ENCODE measurements at places on chromosomes 2 and 18. TPM values are rescaled to one million over a fixed set of nuclear protein-coding genes. Genes with fewer than 3 reads are reported as not detected.
A peak's percentile ranks its signal among the peaks of the same experiment; 100 is the strongest.

HOXD12 gene
- total RNA-seq = not detected

- H3K27ac ChIP-seq = peak overlapping the region; percentile 20
- no peaks in the 10 kb centered on the region for H3K36me3 ChIP-seq
- no peaks in the 10 kb centered on the region for H3K27me3 ChIP-seq
- H3K4me3 ChIP-seq = no peak overlapping the region
- peaks cover 11% of the 10 kb centered on the region for H3K4me1 ChIP-seq
Measured at GRCh38 chr2:196399722-196400691, 228.6 kb upstream of the STK17B start.

DNA sequence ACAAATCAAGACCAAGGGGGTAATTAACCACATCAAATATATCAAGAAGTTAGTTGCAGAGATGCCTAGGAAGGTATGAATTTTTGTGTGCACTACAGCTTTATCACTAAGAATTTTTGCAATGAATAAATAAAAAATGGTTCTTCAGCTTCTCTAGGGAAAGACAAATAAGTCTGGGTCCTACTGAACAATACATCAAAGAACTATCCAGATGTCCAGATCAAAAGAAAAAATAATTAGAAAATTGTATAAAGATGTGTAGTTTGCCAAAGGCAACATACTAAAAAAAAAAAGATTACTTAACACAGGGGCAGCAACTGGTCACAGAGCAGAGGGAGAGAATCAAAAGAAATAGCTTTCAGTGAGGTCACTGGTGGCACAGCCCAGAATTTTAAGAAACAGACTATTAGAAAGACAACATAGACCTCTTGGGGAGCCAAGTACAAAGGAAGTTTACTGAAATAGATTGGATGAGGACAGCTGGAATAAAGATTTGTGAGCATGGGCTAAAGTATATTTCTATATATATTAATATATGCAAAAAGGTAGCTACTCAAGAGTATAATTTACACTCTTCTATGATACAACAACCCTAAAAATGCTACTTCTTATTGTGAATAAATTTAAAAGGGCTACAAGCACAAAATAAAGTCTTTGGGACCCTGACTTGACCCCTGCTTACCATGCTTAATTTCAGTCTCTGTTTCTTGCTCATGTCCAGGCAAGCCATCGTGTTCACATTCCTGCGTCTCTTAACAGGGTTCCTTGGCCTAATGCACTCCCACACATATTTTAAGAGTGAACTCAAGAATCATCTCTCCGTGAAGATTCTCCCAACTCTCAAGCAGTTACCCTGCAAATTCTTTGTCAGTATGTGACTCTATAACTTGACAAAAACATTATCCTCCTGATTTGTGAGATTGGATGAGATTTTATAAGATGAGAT is 99.0 kb upstream of the GRB14 start:
- H3K27me3 ChIP-seq = no peaks in the 10 kb centered on the region
- no peak overlapping the region for H3K4me3 ChIP-seq
- H3K4me1 ChIP-seq = no peaks in the 10 kb centered on the region
- no peak overlapping the region for H3K27ac ChIP-seq
- no peaks in the 10 kb centered on the region for H3K36me3 ChIP-seq
- DNase-seq = no peak

GALNT3 gene
- total RNA-seq = 1.3 TPM

IL37 gene
- not detected for total RNA-seq

DNA sequence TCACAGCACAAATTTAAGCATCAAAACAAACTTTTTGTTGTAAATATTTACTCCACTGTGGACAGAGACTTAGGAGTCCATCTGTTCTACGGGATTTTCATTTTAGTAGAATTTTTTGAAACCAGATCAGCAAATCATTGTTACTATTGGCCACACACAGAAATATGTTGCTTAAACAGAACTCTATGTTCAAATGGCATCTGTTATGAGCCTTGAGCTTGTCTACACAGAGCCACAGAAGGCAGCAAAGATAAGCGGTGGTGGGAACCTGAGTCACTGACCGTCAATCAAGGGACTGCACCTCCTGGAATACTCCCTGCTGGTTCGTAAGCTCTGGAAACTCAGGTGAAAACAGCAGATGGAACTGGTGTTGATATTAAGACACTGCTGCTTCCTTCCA is 156.8 kb downstream of the TMEM200C start:
- DNase-seq = no peak
- H3K4me1 ChIP-seq = peaks cover 2% of the 10 kb centered on the region
- H3K36me3 ChIP-seq = no peaks in the 10 kb centered on the region
- no peak overlapping the region for H3K4me3 ChIP-seq

NAT8 gene
- total RNA-seq = not detected

GULP1 gene
- total RNA-seq = 17.7 TPM

FEZ2 gene
- 47.3 TPM for total RNA-seq

DNA sequence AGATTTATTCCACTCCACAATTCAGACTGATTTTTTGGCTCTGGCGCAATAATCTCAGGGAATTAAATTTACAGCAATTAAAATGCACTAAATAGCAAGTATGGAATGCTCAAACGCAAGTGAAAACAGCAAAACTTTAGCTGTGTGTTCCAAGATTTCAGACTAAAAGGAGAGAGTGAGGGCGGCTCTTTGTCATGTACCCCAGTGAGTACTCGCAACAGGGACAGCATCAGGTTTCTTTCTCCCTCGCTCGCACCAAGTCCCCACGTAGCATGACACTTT is 1.1 kb downstream of the ROCK2 start:
- peaks cover 9% of the 10 kb centered on the region for H3K4me1 ChIP-seq
- no peaks in the 10 kb centered on the region for H3K36me3 ChIP-seq
- H3K4me3 ChIP-seq = peak overlapping the region; percentile 98

DNA sequence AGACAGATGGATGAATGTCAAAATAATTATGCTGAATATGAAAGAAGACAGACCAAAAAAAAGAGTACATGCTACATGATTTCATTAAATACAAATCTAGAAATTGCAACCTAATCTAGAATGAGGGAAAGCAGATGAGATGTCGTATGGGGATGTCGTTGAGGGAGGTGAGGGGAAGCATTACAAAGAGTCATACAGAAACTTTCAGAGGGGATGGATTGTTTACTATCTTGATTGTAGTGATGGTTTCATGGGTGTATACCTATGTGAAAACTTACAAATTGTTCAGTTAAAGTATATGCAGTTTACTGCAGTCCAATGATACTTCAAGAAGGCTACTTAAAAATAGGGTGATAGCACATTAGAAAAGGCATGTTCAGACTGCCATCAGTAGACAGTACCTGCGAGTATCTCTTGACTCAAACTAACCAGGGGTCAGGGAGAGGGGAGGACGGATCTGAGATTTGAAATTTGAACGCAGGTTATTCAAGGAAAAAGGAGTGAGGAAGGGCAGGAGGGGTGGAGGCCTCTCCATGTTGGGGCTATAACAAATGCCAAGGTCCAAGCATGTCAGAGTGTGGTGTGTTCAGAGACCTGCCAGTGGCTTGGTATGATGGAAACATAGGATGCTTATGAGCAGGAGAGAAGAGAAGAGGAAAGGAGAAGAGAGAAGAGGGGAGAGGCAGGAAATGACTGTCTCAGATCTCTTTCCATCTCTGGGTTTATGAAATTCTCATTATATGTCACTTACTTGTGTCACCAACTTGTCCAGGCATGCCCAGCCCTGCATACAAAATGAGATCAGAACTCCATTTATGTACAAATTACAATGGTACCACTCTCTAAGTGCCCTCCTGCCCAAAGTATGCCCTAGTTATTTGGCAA is 257.3 kb upstream of the CXCR4 start:
- peaks cover 18% of the 10 kb centered on the region for H3K4me1 ChIP-seq
- no peak for DNase-seq
- no peak overlapping the region for H3K4me3 ChIP-seq
- peaks cover 5% of the 10 kb centered on the region for H3K27me3 ChIP-seq
- H3K36me3 ChIP-seq = no peaks in the 10 kb centered on the region

LBX2 gene
- total RNA-seq = 0.96 TPM

TPO gene
- not detected for total RNA-seq

DNA sequence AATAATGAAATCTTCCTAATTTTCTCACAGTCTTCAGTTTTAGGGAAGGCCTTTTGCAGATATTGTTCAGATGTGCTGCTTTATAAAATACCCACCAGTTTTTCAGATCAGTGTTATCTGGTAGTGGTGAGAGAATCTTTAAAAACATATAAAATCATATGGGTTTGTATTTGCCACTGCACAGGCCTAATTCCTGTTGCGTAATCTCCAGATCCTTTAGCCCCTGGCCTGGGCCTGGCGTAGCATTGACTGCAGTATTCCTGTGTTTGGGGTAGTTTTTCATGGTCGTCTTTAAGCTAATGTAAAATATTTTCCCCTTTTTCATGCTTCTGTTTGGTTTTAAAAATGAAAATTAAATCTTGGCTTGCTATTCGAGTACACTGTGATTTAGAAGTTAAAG is 43.2 kb downstream of the TSHZ1 start:
- no peak overlapping the region for H3K4me3 ChIP-seq
- H3K27ac ChIP-seq = no peak overlapping the region
- H3K27me3 ChIP-seq = peaks cover 2% of the 10 kb centered on the region
- no peak for DNase-seq

DNPEP gene
- total RNA-seq = 19.8 TPM

PPP1R1C gene
- total RNA-seq = 13.8 TPM

DNA sequence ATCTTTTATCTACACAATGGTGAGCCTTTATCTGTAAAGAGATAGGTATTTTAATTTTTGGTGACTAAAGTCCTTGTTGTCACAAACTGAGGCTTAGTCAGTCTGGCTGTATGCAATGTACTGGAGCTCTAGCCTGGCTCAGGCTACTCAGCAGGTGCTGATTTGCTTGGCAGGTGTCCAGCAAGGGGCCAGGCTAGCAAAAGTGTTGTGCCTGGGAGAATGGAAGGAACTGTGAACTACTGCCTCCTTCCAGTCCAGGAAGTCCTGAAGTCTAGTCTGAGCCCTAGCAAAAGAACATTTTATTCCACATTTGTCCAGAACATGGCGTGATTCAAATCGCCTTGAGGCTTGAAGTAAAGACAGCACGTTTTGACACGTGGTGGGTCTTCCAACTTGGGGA is 260.5 kb downstream of the CCDC85A start:
- no peak overlapping the region for H3K27ac ChIP-seq
- no peak for DNase-seq
- no peak overlapping the region for H3K4me3 ChIP-seq
- peaks cover 5% of the 10 kb centered on the region for H3K4me1 ChIP-seq

GRCh38 chr2:26399771-26400376 is 1.8 kb upstream of the DRC1 start:
- H3K4me3 ChIP-seq = no peak overlapping the region
- no peaks in the 10 kb centered on the region for H3K36me3 ChIP-seq
- no peak overlapping the region for H3K27ac ChIP-seq
- peaks cover 19% of the 10 kb centered on the region for H3K4me1 ChIP-seq

ITGB1BP1 gene
- total RNA-seq = 62.7 TPM

CRYGD gene
- 0.76 TPM for total RNA-seq

SCN7A gene
- total RNA-seq = 0.32 TPM

GALNT13 gene
- 5.5 TPM for total RNA-seq

DNA sequence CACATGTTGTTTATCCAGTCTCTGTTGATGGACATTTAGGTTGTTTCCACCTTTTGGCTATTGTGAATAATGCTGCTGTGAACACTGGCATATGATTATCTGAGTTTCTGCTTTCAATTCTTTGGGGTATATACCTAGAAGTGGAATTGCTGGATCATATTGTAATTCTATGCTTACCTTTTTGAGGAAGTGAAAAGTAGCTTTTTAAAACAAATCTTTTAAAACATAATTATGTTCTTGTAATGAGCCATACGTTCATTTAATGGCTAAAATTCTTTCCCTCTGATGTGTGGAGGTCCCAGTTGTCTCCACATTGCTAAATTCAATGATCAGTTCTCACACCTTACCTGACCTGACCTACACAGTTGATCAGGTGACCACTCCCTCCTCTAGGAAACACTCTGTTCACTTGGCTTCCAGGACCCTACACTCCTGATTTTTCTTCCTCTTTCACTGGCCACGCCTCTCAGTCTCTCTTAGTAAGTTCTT is 27.8 kb upstream of the SERTAD2 start:
- peaks cover 13% of the 10 kb centered on the region for H3K4me1 ChIP-seq
- H3K27ac ChIP-seq = no peak overlapping the region
- H3K36me3 ChIP-seq = no peaks in the 10 kb centered on the region
- H3K4me3 ChIP-seq = no peak overlapping the region

- peaks cover 19% of the 10 kb centered on the region for H3K27me3 ChIP-seq
- no peak overlapping the region for H3K4me3 ChIP-seq
- H3K27ac ChIP-seq = peak overlapping the region; percentile 98
- H3K36me3 ChIP-seq = no peaks in the 10 kb centered on the region
- peaks cover 30% of the 10 kb centered on the region for H3K4me1 ChIP-seq
- DNase-seq = peak; percentile 68
Measured at GRCh38 chr2:231673348-231673770, 35.0 kb upstream of the PTMA start.

CNRIP1 gene
- total RNA-seq = 28.0 TPM

DNA sequence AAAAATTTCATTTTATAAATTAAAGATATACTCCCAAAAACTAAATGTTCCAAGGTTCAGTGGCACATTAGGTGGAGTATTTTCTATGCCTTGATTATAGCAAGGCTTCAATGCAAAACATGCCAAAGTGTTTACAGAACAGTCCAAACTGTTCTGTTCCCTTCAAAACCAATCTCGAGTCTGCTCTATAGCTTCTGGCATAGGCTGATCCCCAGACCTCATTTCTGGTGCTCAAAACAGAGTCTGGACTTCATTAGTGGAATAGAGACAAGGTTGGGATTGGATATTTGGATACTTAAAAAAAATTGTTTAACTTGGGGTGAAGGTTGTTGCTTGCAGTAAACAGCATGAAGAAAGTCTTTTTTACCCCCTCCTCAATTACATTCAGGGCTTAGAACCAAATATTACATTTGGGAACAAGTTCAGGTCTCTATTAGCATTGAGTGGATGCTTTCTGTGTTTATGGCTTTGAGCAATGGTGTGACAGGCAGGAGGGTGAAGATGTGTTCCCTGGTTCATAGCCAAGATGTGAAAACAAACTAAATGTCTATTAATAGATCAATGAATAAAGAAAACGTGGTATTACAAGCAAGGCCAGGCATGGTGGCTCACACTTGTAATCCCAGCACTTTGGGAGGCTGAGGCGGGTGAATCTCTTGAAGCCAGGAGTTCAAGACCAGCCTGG is 208.1 kb upstream of the RND3 start:
- H3K4me3 ChIP-seq = no peak overlapping the region
- DNase-seq = no peak
- no peak overlapping the region for H3K27ac ChIP-seq
- no peaks in the 10 kb centered on the region for H3K36me3 ChIP-seq

- H3K36me3 ChIP-seq = peaks cover 4% of the 10 kb centered on the region
- no peak overlapping the region for H3K4me3 ChIP-seq
- peak; percentile 57 for DNase-seq
- H3K4me1 ChIP-seq = no peaks in the 10 kb centered on the region
- H3K27ac ChIP-seq = no peak overlapping the region
- peaks cover 3% of the 10 kb centered on the region for H3K27me3 ChIP-seq
Measured at GRCh38 chr2:95728878-95729596, 137.2 kb downstream of the TRIM43 start.

DNA sequence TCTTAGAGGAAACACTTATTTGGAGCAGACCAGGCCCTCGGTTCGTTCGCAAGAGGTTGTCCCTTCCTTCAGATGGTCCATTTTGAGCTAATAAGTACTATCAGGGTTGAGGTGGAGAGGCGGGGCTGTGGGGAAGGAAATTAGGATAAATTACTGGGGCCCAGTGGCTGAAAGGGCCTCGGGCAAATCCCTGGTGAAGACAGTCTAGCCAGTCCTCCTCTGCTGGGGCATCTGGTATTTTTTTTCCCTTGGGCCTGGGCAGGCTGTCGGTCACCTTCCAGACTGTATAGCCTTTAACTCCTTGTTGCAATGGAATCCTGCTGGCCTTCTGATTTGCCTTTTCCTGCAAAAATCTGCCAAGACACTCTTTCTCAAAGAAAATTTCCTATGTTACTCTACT is 1.7 kb upstream of the MYO3B start:
- H3K4me1 ChIP-seq = peaks cover 29% of the 10 kb centered on the region
- peaks cover 5% of the 10 kb centered on the region for H3K36me3 ChIP-seq
- DNase-seq = peak; percentile 67
- H3K27me3 ChIP-seq = peaks cover 6% of the 10 kb centered on the region
- peak overlapping the region; percentile 36 for H3K27ac ChIP-seq

Measured in glutamatergic neuron (in vitro differentiated cells).